ENCODE measurements at places on chromosomes 5 and 9. TPM values are rescaled to one million over a fixed set of nuclear protein-coding genes. Genes with fewer than 3 reads are reported as not detected.

DNA sequence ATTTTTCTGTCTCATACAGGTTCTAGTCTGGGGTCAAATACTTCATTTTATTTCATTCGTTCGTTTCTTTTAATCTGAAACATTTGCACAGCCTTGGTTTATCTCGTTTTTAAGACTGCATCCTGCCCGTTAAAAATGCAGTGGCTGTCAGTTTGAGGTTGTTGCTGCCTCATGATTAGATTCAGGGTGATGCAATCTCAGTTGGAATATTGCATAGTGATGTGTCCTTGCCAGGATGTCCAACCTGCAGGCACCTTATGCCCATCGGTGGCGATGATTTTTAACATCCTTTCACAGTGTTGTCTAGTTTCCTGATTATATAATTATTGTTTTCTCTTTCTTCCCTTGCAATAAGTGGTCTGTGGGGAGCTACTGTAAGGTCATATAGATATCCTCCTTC is 45.1 kb downstream of the SH3GL2 start:
- DNase-seq: no peak

Gene ODF2
- 61.5 TPM for total RNA-seq

Gene TEK
- not detected for total RNA-seq

GRCh38 chr5:154197801-154198491 is 7.4 kb downstream of the GALNT10 start:
- DNase-seq: peak; percentile 52

DNA sequence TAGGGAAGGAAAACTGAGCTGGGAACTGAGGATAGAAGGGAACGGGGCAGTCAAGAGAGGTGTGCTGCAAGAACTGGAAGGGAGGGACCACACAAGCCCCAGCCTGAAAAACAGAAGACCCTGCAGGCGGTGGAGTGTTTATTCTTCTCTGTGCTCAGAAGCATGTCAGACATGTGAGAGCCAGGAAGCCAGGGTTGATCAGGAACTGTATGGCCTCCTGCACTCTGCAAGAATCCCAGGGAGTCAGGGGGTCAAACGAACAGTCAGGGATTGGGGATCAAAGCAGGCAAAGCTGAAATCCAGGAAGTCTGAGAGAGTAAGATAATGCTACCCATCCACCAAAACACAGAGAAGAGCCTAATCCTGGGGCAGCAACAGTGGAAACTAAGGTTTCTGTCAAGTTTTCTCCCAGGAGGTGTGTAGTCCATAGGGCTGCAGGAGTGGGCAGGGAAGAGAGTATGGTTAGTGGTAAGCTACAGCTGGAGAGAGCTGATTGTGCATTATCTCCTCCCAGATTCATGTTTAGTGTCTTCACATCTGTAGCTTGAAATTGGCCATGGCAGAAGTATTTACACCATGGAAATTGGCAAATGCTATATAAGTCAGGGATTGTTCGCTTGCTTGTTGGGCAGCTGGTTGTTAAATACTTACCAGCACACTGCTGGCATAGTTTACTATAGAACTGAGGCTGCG is 115.4 kb upstream of the SLC44A1 start:
- DNase-seq: no peak

DNA sequence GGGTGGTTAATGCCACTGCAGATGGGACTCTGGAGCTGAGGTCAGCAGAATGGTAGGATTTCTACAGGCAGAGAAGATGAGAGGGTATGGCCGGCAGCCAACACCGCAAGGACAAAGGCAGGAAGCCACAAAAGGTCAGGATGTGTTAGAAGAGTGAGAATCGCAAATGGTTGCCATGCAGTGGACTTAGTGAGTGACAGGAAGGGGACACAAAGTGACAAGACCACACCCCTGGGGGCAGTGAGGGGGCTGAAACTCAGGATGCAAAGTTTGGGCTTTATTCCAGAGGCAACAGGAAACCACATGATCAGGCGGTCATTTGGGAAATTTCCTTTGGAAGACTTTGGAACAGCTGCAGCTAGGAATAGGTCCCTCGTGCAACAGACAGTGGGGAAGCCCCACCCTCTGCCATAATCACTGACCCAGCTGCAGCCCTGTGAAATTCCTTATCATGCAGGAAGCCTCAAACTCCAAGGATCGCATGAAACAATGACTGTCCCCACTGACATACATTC is 14.2 kb upstream of the CCDC180 start:
- no peak for DNase-seq

GRCh38 chr5:134524272-134524825 is 1.1 kb upstream of the JADE2 start:
- DNase-seq: peak; percentile 56

DNA sequence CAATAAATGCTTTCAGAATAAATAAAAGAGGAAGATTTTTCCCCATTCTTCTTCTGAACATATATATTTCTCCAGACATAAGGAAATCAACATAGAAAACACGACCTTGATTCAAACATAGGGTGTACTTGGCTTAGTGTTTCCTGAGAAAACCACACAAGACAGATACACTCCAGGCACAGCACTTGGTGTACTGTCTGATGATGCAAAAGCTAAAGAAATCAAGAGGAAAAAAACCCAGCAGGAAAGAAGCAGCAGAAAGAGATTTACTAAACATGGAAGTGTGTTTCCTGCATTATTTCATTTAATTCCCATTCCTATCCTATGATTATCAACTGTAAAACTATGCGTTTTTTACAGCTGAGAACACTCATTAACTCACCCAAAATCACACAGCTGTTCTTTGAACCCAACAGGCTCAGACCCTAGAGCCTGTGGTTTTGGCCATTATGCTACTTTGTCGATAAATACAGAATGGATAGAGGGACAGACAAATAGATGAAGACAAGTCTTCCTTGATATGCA is 46.1 kb downstream of the NIPAL4 start:
- DNase-seq: no peak

Gene HRCT1
- total RNA-seq: not detected

- DNase-seq: no peak
Observed at GRCh38 chr9:131434673-131435072, 40.8 kb downstream of the PRRC2B start.
